CD4-positive, CD25-positive, alpha-beta regulatory T cell (primary cell): ENCODE measurements at places on chromosomes 2 and 18. TPM values are rescaled to one million over a fixed set of nuclear protein-coding genes. Genes with fewer than 3 reads are reported as not detected.

DNA sequence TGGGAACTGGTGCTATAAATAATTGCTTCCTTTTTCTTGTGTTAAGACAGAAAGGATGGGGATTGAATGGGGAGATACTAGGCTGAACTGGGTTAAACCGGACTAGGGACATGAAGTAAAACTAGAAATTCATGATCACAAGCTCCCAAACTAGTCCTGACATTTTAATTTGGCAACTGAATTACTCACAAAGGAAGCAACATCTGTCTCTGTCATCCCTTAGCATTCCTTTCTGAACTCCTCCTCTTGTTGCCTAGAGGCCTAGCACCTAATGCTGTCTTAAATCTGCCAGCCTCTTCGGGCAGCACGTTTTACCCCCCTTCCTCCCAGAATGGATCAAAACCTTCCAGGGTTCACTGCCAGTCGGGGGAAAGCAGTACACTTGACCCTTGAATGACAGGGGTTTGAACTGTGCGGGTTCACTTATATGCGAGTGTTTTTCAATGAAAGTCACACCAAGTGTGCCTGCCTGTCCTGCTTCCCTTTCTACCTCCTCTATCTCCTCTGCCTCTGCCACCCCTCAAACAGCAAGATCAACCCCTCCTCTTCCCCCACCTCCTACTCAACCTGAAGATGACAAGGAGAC is 8.2 kb downstream of the KCTD1 start:
- H3K4me1 ChIP-seq = no peaks in the 10 kb centered on the region
- H3K27ac ChIP-seq = no peak overlapping the region
- no peaks in the 10 kb centered on the region for H3K36me3 ChIP-seq
- no peak for DNase-seq
- no peak overlapping the region for H3K4me3 ChIP-seq

- H3K4me3 ChIP-seq = no peak overlapping the region
- H3K27me3 ChIP-seq = no peaks in the 10 kb centered on the region
- H3K36me3 ChIP-seq = no peaks in the 10 kb centered on the region
- no peaks in the 10 kb centered on the region for H3K4me1 ChIP-seq
- no peak for DNase-seq
These were observed 85.3 kb downstream of the AGAP1 start for GRCh38 chr2:235579128-235579527.

DNA sequence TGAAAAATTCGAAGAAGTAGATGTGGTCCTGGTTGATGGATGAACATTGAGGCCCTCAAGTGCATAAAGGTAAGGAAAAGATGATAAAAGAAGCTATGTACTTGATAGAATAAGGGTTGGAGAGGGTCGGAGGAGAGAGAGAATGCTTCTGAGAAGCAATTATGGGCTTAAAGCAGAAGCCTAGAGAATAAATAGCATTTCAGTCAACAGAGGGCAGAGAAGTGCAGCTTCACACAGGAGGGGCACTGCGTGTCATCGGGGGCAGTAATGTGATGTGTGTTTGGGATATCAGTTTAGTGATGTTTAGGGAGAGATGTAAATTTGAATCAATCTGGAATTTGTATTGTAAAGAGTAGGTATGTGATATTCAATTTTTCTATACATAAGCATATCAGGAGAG is 334.5 kb downstream of the PIK3C3 start:
- no peak for DNase-seq
- H3K27me3 ChIP-seq = no peaks in the 10 kb centered on the region
- no peak overlapping the region for H3K4me3 ChIP-seq
- H3K4me1 ChIP-seq = no peaks in the 10 kb centered on the region
- H3K27ac ChIP-seq = no peak overlapping the region

DNA sequence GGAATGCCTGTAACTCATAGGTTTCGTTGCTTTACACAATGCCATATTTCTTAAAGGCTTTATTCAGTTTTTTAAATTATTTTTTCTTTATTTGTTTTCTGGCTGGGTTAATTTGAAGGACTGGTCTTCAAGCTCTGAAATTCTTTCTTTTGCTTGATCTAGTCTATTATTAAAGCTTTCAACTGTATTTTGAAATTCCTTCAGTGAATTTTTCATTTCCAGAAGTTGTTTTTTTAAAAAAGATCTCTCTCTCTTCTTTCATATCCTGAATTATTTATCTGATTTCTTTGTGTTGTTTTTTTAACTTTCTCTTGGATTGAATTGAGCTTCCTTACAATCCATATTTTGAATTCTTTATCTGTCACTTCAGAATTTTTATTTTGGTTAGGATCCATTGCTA is 239.9 kb upstream of the CTAGE1 start:
- no peaks in the 10 kb centered on the region for H3K27me3 ChIP-seq
- H3K27ac ChIP-seq = no peak overlapping the region
- DNase-seq = no peak
- H3K4me1 ChIP-seq = no peaks in the 10 kb centered on the region

Gene CNDP1
- total RNA-seq = 0.15 TPM
